RWPE1 (cell line): ENCODE measurements at places on chromosomes 2 and 18.
A peak's percentile ranks its signal among the peaks of the same experiment; 100 is the strongest.

GRCh38 chr2:171431677-171432167 is 2.1 kb downstream of the METTL8 start:
- no peak for DNase-seq

DNA sequence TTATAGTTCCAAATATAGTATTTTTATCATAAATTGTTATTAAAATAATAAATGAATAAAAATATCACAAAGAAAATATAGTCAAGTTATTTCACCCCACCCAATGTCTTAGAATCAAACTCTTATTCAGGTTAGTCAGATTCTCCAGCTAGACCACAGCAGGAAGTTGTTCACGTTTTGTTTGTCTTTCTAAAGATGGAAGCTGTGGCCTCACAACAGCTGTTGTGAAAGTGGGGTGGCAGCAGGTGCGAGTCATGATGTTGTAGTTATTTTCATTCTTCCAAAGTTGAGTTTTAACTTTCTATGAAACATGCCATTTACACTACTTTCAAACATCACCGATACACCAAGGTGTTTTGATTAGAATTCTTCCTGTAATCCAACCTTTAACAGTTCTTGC is 272.9 kb downstream of the SLC8A1 start:
- no peak for DNase-seq

DNA sequence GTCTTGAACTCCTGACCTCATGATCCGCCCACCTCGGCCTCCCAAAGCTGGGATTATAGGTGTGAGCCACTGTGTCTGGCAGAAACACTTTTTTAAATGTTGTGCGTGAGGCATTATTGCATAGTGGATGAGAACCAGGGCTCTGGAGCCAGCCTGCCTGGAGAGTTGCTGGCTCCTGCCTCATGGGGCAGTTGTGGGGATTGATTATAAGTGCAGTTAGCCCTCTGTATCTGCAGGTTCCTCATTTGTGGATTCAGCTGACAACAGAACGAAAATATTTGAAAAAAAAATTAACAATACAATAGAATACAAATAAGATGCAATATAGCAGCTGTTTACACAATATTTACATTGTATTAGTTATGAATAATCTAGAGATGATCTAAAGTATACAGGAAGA is 129.4 kb upstream of the EML6 start:
- no peak for DNase-seq

GRCh38 chr2:169095621-169096105 is 26.3 kb downstream of the DHRS9 start:
- peak; percentile 88 for DNase-seq

- DNase-seq, result no peak
Observed at GRCh38 chr2:192230889-192231453, 36.2 kb upstream of the TMEFF2 start.

DNA sequence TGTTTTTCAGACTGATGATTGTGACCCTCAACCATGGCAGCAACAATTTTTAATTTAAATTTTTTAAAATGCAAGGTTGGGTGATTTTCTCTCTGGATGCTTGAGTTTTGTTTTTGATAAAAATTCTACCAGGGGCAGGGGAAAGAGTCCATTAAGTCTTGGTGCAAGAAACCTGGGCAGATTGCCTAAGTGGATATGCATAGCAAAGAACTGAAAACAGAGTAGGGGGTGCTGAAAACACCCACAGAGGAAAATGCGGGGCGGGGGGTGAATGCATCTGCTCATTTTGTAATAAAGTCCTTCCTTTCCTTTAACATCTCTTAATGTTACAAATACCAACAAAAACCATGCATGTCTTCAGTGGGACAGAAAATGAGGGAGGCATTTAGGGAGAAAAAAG is 138.0 kb downstream of the NEDD4L start:
- no peak for DNase-seq

GRCh38 chr2:168432565-168433186 is 23.4 kb upstream of the CERS6 start:
- DNase-seq, result no peak

- DNase-seq, result no peak
Observed at GRCh38 chr2:191926671-191927070, 79.8 kb upstream of the CAVIN2 start.

- peak; percentile 20 for DNase-seq
Observed at GRCh38 chr2:100427627-100428258, 10.3 kb upstream of the CHST10 start.
